Natural killer cell treated with Interleukin-12 subunit alpha and Interleukin-12 subunit beta and Interleukin-15 and Interleukin-18, amount 100 ng/mL, for 72 hours (primary cell): ENCODE measurements at places on chromosomes 2 and 18.

DNA sequence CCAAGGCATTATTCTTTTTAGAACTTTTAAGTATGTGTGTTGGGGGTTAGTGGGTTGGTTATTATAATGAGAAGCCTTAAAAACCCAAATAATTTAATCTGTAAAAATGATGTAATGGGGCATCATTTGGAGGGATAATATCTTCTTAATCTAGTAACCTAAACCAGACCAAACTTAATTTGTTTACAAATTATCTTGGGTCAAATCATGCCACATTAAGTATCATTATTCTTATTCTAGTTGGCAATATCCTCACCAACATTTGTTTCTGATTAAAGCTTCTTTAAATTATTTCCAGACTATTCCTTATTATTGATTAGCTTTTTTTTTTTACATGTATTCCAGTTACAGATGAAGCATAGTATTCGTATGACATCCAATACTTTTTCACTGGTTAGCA is 85.5 kb upstream of the VWC2L start:
- H3K4me1 ChIP-seq: no peaks in the 10 kb centered on the region
- no peak for DNase-seq
- no peak overlapping the region for H3K27ac ChIP-seq
- H3K27me3 ChIP-seq: no peaks in the 10 kb centered on the region

DNA sequence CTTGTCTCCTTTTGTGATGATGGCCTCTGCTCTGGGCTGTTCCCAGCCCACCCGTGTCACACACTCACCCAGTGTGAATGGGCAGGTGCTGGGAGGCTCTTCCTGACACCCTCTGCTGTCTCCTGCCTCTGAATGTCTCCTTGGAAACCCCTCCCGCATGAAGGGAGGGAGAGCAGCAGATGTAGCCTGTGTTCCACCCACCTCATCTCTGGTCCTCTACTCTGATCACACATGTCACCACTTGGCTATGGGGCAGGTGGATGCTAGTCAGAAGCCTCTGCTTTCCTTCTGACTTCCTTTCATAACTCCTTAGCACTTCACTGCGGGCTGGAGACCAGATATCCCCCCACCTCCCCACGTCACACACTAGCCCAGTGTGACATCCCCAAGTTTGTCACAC is 23.9 kb downstream of the EFR3B start:
- no peak for DNase-seq
- H3K4me1 ChIP-seq: no peaks in the 10 kb centered on the region
- no peak overlapping the region for H3K4me3 ChIP-seq
- H3K27ac ChIP-seq: no peak overlapping the region

GRCh38 chr2:237873421-237873831 is 14.0 kb downstream of the RAMP1 start:
- peaks cover 12% of the 10 kb centered on the region for H3K27me3 ChIP-seq
- H3K27ac ChIP-seq: no peak overlapping the region
- no peak for DNase-seq
- H3K4me1 ChIP-seq: peaks cover 29% of the 10 kb centered on the region
- H3K36me3 ChIP-seq: no peaks in the 10 kb centered on the region
- H3K4me3 ChIP-seq: no peak overlapping the region

- DNase-seq: no peak
- no peaks in the 10 kb centered on the region for H3K36me3 ChIP-seq
Measured at GRCh38 chr18:62651276-62652056, 63.9 kb upstream of the PHLPP1 start.

DNA sequence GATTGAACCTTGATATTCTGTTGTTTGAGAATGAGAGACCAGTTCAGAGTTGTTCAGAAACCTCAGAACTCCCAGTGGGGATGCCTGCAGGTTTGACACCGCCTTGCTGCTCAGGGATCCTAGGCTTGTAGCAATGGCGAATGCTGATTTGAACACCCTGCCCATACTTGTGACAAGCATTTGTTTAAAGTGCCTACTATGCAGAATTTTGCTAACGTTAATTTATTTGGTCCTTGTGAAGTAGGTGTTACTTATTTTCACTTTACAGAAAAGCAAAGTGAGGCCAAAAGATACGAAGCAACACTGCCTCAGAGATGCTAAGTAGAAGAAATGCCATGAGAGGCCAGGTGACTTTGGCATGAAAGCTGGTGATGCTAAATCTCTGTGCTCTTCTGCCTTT is 32.3 kb downstream of the STON1 start:
- H3K36me3 ChIP-seq: no peaks in the 10 kb centered on the region
- H3K4me3 ChIP-seq: no peak overlapping the region
- no peaks in the 10 kb centered on the region for H3K4me1 ChIP-seq
- H3K27me3 ChIP-seq: no peaks in the 10 kb centered on the region
- H3K27ac ChIP-seq: no peak overlapping the region

DNA sequence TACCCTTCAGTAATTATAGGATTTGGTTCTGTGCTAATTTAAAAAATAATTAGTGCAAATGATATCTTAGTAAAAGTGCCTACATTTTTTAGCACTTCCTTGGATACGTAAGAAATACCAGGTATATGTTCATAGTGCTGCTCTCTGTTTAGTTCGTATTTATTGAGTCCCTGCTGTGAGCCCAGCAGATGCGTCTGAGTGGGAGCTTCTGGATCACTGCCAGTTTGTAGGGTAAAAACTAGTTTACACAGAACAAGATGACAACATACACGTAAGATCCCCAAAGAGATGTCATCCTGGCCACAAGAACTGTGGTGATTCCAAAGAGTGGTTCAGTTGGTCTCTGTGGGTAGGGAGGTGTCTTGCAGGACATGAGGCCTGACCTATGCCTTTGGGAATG is 103.2 kb downstream of the CTIF start:
- DNase-seq: no peak
- no peaks in the 10 kb centered on the region for H3K4me1 ChIP-seq
- no peaks in the 10 kb centered on the region for H3K27me3 ChIP-seq
- no peak overlapping the region for H3K27ac ChIP-seq
